ENCODE measurements at places on chromosomes 1 and 21. TPM values are rescaled to one million over a fixed set of nuclear protein-coding genes. Genes with fewer than 3 reads are reported as not detected.

The UBXN10 gene
- under 0.01 TPM for total RNA-seq

The CR1L gene
- total RNA-seq: not detected

The IGFN1 gene
- under 0.01 TPM for total RNA-seq

The NPPB gene
- not detected for total RNA-seq

The GJC2 gene
- total RNA-seq: 0.88 TPM

The CELA2A gene
- total RNA-seq: not detected

Measured in osteoblast (primary cell).